Neural crest cell (in vitro differentiated cells): ENCODE measurements at places on chromosomes 13 and 19. TPM values are rescaled to one million over a fixed set of nuclear protein-coding genes. Genes with fewer than 3 reads are reported as not detected.

- DNase-seq: no peak
Observed at GRCh38 chr13:27868641-27869435, 51.0 kb upstream of the PDX1 start.

GRCh38 chr13:39816936-39817335 lies 161.5 kb downstream of the COG6 start:
- DNase-seq: no peak

DNA sequence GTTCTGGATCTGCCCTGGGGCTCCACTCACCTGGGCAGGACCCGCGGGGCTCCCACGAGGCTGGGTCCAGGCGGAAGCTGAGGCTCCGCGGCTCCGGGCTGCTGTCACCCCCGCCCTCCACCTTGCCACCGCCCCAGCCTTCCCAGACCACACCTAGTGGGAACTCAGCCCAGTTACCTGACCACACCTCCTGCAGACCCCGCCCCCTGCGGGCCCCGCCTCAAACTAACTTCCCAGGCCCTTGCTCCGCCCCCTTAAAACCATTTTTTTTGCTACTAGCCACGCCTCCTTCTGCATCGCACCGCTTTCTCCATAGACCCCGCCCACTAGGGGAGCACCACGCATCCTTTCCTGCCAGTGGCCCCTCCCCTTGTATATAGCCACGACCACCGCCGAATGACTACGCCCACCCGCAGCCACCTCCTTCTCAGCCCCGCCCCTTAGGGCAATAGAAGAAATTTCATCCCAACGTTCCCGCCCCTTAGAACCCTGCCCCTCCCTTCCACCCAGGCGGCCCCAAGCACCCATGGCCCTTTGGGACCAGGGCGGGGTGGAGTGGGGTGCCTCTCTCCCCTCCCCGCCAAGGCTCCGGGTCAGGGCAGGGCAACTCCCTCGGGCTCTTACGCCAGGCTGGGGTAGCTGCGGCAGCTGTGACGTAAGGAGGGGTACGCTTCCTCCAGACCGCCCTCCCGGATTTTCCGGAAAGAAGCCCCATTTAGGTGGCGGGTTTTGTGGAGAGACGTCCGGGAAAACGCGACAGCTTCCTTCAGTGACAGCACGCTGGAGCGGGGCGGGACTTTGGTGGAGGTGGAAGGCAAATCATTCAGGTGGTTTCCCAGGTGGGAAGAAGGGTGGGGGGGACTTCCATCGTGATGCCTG lies at the start of gene SH2D3A:
Gene SH2D3A (minus strand): TSS at position 79 of the 879 bp plus-strand sequence. CDS start 3,687 bp downstream, outside the sequence.
- peak; percentile 29 for DNase-seq

- DNase-seq: no peak
Observed at GRCh38 chr19:44820648-44821609, 12.0 kb downstream of the BCAM start.

DNA sequence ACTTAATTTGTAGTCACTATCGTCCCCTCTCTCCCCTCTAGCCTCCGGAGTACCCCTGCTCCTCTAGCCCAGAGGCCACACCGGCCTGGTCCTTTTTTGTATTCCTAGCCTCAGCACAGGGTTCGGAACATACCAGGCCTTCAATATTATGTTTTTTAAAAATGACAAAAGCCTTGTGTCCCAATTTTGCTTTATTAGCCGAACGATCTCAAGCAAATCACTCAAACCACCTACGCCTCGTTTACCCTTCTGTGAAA lies 463 bp upstream of the POMP start:
- no peak for DNase-seq

GRCh38 chr13:51041126-51041525 lies 69.9 kb downstream of the C13orf42 start:
- no peak for DNase-seq

DNA sequence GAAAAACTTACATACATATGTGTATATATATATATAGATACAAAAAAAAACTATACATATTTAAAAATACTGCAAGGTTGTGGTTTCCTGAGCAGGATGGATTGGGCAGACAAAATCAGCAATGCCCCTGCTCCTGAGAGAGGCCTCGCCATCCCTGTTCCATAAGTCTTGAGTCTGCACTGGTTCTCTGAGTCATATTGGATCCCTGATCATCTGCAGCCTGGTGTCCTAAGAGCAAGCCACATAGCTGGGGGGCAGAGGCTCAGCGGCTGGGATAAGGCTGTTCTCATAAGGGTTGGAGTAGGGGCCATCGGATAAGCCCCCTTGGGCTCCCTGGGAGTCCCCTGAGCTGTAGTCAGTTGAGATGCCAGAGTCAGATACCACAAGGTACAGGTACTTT lies 3.3 kb downstream of the SWSAP1 start:
- no peak for DNase-seq

DNA sequence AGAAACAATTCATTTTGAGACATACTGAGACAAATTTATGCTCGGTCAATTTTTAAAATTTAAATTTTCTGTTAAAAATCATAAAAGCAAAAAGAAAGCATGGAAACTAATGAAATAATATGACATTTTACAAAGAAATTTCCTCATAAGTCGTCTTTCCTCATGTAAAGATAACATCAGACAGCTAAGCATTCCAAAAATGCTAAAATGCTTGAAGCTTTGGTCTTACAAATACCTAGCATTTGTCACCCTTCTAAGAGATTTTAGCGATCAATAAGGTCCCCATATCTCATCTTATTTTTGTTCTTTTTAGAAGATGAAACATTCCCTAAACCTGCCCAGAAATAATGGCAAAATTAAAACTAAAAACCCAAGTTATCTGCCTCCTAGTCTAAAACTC lies 68.5 kb upstream of the FREM2 start:
- DNase-seq: no peak

- DNase-seq: no peak
Observed at GRCh38 chr19:35585848-35586247, at the start of gene PMIS2. Gene PMIS2 (plus strand): TSS chr19:35586173. CDS start chr19:35586260, 87 bp downstream.

- DNase-seq: no peak
Observed at GRCh38 chr13:45473627-45474026, 8.9 kb downstream of the COG3 start.

DNA sequence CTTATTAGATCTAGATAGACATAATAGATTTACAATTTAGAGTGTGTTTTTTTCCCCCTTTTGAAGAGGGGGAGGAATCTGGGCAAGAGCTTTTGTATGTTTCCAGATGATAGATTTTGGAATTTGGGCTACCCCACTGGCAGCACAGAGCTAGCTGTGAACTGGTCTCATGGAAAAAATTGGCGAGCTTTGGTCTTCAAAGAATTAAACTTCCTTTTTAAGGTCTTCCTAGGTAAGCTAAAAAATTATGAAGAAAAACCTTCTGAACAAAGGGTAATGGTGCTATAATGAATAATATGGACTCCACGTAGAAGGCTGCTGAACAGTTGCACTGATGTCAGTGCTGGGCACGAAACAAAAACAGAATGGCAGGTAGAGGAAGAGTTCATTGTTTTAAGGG lies 109.3 kb downstream of the ZIC5 start:
- DNase-seq: no peak

- DNase-seq: no peak
Observed at GRCh38 chr13:60944016-60944415, 471.6 kb downstream of the PCDH20 start.

- DNase-seq: no peak
Observed at GRCh38 chr13:76516586-76516985, 369.6 kb downstream of the KCTD12 start.

Gene MEGF8
- 38.0 and 39.2 TPM in 2 replicates for total RNA-seq

Gene MYBPC2
- not detected in 2 replicates for total RNA-seq

Gene SSC5D
- 1.3 and 1.5 TPM in 2 replicates for total RNA-seq

Gene PRDX2
- 651 and 672 TPM in 2 replicates for total RNA-seq

Gene UBE2L5
- total RNA-seq: not detected in 2 replicates

Gene LRRC63
- 0.37 and 0.52 TPM in 2 replicates for total RNA-seq
